ENCODE measurements at places on chromosomes 6 and 20. TPM values are rescaled to one million over a fixed set of nuclear protein-coding genes. Genes with fewer than 3 reads are reported as not detected.

DNA sequence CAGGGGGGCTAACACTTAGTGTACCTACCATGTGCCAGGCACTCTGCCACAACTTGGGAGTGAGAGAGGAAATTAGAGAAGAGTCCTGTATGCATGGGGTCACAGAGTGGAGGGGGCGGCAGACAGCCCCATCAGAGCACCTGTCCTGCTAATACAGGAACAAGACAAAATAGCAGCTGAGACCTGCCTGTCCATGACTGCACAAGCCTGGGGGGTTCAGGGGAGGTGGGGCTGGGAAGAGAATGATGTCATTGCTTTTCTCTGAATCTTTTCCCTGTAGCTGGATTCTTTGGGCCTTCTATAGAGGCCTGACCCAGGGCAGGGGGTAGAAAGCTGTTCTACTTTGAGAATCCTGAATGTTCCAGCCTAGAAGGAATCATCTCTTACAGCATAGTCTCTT, 37.4 kb downstream of the FOXP4 start:
- DNase-seq: no peak

DNA sequence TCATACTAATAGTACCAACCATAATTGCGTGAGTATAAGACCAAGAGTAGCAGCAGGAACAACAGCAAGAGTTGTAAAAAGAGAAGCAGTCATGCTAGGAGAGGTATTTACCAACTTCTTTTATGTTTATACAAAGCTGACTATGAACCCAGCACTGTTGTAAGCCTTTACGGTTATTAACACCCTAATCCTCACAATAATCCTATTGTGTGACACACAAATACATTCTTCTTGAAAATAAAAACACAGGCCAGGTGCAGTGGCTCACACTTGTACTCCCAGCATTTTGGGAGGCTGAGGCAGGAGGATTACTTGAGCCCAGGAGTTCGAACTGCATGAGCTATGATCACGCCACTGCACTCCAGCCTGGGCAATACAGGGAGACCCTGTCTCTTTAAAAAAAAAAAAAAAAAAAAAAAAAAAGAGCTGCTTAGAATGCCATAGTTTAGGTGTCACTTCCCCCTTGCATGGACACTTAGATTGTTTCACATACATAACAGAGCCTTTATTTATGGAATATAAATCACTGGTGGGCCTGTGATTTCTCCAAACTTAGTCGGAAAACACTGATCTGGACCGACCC, 20.2 kb downstream of the HCK start:
- no peak for DNase-seq

DNA sequence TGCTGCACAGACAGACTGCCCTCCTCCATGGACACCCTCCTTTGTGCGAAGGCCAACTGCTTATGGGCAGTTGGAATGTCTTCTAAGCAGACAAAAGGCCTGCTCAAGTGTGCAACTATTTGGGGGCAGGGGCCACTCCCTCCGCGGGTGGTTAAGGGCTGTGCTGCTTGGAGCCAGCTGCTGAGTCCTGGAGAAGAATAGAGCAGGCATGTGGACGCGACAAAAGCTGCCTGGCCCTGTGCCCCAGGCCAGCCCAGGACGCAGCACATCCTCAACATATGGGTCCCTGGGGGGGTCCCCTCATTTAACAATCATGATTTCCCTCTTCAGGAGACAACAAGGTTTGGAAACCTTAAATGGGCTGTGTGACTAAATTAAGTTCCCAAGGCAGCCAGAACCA, 45.5 kb upstream of the ENTPD6 start:
- no peak for DNase-seq

DNA sequence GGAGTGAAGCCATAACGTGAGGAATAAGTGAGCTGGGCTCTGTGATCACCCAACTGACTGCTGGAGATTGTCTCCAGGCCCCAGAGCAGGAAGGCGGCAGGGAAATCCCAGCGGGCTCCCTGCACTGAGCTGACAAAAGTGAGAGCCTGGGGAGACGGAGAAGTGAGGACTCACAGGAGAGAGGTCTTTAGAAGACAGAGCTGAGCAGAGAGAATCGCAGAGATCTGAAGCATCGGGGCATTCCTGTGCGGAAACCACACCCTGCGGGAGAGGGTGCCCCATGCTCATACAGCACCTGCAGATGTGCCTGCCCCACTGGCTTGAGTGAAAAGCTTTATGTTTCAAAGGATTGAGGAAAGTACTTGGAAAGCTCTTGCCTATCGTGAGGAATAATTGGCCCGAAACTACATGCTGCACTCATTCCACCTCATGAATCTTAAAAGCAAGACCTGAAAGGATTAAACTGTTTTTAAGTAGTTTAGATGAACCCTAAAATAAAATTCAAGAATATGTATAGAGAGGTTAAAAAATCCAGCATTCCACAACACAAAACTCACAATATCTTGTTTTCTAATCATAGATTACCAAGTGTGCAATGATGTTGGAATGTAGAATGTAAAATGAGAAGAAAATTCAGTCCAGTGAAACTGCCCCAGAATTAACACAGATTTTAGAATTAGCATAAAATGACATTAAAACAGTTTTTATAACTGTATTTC, 17.7 kb upstream of the THBS2 start:
- DNase-seq: peak; percentile 29

DNA sequence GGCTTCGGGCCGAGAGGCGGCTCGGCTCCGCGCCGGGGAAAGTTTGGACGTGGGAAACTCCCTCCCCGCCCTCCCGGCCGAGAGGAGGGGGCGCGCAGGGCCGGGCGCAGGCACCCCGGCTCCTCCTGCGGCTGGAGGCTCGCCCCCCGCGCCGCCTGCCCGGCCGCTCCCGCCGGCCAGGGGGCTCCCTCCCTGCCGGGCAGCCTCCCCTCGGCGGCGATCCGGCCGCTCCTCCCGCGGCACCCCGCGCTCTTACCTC, 370 bp downstream of the CDH22 start:
- DNase-seq: no peak

- DNase-seq: no peak
Observed at GRCh38 chr6:122033564-122034181, 365.8 kb upstream of the HSF2 start.

- no peak for DNase-seq
Observed at GRCh38 chr6:10854922-10855632, 16.7 kb upstream of the MAK start.

- DNase-seq: peak; percentile 53
Observed at GRCh38 chr6:143536461-143536865, 24.9 kb upstream of the FUCA2 start.

GRCh38 chr20:57422254-57422653, 31.1 kb downstream of the RBM38 start:
- no peak for DNase-seq

- no peak for DNase-seq
Observed at GRCh38 chr6:3026791-3027626, 27.3 kb downstream of the NQO2 start.

DNA sequence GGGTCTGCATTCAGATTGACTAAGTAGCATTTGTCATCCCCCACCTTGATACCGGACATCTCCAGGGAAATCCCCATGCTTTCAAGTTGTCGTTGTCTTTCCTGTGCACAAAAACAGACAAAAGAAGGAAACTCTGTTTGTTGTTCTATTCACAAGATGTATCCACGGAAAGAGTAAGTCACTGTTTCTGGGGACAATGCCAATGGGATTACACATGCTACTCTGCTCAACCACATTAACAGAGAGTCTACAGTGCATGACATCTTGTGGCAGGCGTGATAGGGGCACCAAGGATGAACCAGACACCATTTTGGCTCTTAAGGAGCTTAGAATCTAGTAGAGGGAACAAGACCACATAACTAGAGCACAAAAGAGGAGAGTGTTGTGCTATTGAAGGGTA, 124.4 kb upstream of the NUP153 start:
- DNase-seq: no peak

GRCh38 chr6:11217360-11218101, 14.9 kb downstream of the NEDD9 start:
- no peak for DNase-seq

DNA sequence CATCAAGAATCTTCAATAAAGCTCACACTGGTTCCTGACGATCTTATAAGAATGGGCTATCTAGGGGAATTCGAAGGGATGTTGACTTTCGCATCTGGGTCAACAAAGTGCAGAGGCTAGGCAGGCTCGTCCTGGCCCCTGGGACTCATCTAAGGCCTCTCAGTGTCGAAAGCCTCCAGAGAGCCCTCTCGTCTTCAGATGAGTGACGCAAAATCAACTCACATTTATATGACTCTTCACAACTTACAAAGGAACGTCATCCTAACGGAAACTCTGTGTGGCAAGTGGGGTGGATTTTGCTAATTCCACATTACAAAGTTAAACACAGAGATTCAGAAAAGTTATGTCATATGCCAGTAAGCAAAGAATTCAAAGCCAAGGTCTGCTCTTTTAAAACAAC, 270.5 kb upstream of the EXOC2 start:
- no peak for DNase-seq

- no peak for DNase-seq
Observed at GRCh38 chr6:143068001-143068400, 7.3 kb downstream of the AIG1 start.

GRCh38 chr6:83424392-83425018, 6.3 kb downstream of the ME1 start:
- no peak for DNase-seq

Gene RGS17
- 7.4 TPM for total RNA-seq

Gene DEFB125
- not detected for total RNA-seq

Gene IRF4
- total RNA-seq: 2.2 TPM

Gene DOP1A
- total RNA-seq: 13.1 TPM

Gene ZNF165
- 8.0 TPM for total RNA-seq

Gene RAB32
- 5.1 TPM for total RNA-seq

Gene REM1
- total RNA-seq: not detected

Gene SFT2D1
- total RNA-seq: 48.0 TPM

Gene TMEM170B
- total RNA-seq: 5.4 TPM

Gene SLC22A7
- total RNA-seq: not detected

All from WTC11 (cell line).